Stimulated activated CD4-positive, alpha-beta T cell treated with anti-CD3 and anti-CD28 coated beads, Interleukin-1b, Interleukin-23, amount 100 ng/mL, for 24 hours (primary cell): ENCODE measurements at places on chromosomes 12 and 14.
A peak's percentile ranks its signal among the peaks of the same experiment; 100 is the strongest.

DNA sequence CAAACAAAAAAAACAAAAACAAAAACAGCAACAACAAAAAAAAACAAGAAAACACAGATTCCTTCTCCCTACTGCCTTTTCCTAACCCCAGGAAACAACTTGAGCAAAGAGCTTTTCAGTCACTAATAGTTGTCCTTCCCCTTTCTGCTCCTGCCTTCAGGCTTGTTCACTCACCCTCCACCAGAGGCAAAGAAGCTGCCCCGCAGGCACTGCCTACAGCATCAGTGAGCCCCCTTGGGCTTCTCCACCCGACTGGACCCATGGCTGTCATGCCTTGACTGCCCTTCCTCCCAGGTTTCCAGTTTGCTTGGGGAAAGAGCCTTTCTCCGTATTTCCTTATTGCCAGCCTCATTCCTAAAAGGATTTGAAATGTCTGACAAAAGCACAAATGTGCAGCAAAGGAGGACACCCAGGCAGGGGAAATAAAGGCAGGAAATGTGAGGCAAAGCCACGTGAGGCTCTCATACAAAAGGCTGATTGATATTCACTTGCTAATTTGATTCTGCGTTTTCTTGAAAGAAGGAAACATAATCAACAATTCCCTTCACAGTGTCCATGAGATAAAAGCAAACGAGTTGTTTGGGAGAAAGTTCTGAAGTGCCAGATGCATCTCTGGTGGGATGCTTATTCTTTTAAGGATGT, 85.7 kb downstream of the GPATCH2L start:
- DNase-seq: no peak

- DNase-seq: no peak
Measured at GRCh38 chr12:28308891-28309290, 118.6 kb downstream of the CCDC91 start.

DNA sequence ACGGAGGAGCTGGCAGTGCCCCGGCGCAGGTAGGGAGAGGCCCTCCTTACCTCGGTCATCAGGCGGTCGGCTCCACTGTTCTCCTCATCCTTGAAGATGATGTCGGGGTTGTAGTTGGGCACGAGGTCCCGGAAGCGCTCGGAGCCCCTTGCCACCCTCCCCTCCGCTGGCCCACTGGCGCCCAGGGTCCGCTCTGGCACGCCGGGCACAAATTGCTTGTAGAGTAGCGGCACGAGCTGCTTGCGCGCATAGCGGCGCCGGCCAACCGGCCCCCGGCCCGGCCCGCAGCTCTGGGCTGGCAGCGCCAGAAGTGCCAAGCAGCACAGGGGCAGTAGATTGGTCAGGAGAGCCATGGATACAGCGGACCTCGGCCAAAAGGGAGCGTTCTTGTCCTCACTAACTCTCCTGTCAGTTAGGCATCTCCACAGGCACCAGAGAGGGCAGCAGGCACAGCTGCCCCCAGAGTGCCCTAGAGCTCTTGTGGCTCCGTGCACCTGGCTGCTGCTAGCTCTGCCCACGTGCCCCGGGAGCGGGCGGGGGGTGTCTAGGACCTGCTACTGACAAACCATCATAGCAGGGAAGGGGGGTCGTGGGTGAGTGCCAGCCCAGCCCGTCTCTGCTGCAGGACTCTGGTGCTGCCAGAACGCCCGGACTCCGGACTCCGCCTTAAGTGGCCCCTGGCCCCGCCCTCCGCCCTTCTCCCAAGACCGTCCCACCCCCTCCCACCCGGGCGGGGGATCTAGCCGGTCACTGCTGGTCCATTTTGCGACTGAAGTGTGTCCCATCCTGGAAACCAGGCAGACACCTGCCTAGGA, at the start of gene DHH:
Gene DHH (minus strand): TSS at position 642 of the 815 bp plus-strand sequence. CDS start 289 bp downstream, at position 353.
- no peak for DNase-seq

- DNase-seq: no peak
Measured at GRCh38 chr14:73645248-73645610, 443 bp downstream of the DNAL1 start.

GRCh38 chr14:100537446-100538350, 49.5 kb downstream of the BEGAIN start:
- no peak for DNase-seq

DNA sequence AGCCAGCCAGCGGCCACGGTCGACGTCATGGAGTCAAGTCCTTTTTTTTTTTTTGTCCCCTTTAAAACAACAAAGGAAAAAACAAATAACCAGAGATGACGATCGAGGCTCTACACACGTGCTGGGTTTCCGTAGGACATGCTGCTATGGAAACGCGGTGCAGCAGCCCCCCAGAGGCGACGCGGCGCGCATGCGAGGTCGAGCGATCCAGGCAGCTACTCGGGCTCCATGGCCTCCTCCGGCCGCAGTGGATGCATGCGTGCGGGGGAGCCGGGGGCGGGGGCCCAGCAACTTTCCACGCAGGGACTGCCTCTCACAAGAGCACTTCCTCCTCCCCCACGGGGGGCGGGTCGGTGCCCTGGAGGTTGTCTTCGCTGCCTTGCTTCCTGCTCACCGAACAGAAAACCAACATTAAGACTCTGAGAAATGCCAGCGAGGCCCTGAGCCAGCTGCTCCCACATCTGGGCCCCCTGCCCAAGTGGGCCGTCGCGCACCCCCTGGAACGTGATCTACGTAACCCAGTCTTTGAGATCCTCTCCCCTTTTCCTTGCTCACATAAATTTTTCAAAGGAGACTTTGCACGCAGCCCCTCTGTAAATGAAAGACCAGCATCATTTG, 30.7 kb downstream of the P2RX4 start:
- DNase-seq: peak; percentile 30

- DNase-seq: no peak
Measured at GRCh38 chr12:46752396-46752795, 73.4 kb downstream of the SLC38A4 start.

GRCh38 chr12:51441583-51441982, 17.0 kb downstream of the SLC4A8 start:
- DNase-seq: no peak

DNA sequence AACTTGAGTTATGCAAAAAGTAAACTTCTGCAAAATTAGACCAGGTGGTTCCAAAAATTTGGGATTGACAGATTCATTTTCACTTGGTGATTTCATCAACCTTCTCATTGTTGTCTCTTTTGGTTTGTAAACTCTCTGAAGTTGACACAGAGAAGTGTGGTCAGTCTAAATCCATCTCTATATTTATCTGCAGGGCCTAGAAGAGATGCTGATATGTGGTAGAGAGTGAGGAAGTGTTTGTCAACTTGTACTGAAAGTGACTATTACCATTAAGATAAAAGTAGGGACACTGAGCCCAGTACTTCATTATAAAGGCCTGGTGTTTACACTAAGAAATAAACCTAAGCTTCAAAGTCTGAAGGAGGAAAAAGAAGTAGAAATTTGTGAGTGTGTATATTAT, 73.7 kb downstream of the RMST start:
- no peak for DNase-seq

- DNase-seq: no peak
Measured at GRCh38 chr12:129830796-129831195, 73.0 kb downstream of the TMEM132D start.

DNA sequence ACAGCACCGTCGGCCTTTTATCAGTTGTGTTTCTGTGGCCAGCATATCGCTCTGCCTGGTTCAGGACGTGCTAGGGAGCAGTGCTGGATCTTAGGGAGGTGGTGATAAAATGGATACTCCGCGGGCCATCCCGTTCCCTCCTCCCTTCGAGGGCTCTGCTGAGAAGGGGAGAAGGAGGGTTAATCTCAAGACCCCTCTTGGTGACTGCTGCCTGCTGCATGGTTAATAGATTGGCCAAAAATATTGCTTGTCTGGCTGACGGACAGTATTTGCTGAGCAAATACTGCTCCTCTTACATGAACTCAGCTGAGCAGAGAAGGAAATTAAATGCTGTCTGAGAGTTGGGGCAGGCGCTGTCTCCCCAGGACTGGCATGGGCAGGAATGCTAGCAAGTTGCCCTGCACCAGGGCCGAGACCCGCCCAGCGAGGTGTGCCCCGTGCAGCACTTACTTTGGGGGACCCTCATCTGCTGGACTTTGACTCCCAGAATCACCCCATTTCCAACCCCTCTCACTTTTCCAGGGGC, 1.2 kb downstream of the FBRSL1 start:
- no peak for DNase-seq
